CD8-positive, alpha-beta T cell (primary cell): ENCODE measurements at places on chromosomes 12 and 14.

GRCh38 chr12:27143256-27144069 is 61.1 kb upstream of the C12orf71 start:
- DNase-seq: no peak

DNA sequence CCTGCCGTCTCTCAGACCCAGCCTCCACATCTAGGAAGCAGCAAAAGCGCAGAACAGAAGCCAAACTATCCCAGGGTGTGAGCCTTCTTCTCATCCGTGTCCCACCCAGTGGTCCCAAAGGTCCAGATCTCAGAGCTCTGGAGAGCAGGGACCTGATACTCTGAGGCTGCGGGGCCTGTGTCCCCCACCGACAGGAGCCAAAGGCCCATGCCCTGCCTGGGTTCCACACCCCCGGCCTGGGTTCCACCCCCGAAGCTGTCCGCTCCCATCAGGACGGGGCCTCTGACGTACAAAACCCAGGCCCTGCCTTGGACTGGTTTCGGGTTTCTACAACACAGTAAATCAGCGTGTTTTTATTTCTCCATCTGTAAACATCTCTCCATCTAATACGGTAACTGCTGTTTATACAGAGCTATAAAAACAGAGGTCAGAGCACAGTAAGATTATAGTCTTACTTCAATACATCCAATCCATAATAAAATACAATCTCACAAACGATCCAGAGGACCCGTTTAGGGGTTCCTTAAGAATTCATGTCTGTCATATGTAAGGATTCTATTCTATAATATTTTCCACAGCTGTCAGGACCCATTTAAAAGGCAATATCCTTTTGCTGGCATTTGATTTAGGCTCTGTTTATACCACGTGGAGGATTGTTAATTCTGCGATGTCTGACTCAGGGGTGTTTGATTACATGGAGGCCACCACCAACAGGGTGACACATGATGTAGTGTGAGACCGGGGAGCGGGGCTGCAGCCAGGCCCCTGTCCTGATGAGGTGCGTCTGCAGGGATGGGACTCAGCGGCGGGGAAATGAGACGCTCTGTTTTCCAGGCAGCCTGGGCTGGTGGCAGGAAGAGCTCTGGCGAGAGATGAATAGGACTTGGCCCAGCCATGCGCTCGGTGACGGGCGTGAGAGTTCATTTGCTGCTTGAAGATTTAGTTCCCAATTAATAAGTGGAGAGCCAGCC is 110.3 kb downstream of the DICER1 start:
- no peak for DNase-seq

DNA sequence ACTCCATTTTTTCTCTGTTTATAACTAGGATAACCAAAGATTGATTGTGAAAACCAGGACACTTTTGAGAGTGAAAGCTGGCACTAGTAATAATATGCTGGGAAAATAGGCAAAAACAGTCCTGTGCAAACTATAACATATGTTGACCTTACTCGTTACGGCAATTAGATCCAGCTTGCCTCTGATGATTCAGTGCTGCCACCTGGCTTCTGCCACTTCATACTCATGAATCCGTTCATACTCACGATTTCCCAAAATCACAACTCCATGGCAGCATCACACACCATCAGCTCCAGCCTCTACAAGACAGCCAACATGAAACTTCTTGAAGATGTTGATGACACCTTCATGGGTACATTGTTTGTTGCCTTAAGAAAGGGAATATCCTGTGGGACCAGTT is 49.1 kb upstream of the CAND1 start:
- DNase-seq: no peak

DNA sequence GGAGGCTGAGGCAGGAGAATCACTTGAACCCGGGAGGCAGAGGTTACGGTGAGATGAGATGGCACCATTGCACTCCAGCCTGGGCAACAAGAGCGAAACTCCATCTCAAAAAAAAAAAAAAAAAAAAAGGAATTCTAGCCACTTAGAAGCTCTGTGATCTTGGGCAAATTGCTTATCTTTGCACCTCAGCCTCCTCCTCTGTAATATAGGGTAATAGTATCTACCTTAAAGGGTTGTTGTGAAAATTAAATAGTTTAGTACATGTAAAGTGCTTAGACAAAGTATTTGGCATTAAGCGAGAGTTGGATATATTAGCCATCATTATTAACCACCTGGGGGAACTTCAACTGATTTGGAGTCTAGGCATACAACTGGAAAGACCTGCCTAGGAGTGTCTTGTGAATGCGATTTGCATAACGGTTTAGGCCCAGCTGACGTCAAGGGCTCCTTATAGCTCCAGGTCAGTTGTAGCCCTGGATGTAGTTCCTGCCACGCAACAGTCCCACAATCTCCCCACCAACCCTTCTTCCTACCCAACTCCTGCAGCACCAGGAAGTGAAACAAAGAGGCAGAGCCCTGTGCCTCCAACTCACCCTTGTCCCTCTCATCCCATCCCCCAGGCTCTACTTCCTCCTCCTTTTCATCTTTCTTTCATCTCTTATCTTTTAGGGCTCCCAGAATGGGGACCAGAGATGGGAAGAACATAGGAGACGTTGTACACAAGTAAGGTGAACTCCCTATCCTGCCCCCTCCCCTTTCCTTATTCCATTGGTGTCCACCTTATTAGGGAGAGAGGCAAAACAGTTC is 2.1 kb upstream of the IL23A start:
- no peak for DNase-seq

DNA sequence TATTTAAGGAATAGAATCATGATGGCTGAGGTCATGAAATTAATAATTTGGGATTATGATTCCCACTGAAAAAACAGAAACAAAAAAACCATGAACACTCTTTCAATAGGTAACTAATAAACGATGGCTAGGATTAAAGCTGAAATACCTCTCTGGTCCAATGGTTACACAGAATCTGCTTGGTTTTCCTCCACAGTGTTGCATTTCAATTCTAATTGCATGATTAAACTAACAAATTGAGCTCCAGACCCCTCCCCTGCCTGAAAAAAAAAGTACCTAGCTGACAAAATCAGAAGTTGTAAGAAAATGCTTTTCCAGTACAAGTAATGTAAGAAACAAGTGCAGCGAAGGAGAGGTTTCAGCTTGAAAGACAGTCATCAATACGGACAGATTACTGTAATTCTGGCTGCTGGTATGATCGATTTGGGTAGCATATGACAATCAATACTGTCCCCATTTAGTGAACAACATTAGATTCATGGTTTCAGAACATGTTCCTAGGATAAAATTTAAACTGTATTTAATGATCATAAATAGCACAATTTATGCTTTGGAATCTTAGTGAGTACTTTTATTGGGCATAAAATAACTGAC is 32.0 kb downstream of the INSM2 start:
- no peak for DNase-seq

- no peak for DNase-seq
Observed at GRCh38 chr12:131505561-131505960, 205.3 kb upstream of the SFSWAP start.

GRCh38 chr12:21989819-21990412 is 48.7 kb upstream of the ABCC9 start:
- DNase-seq: peak; percentile 4

DNA sequence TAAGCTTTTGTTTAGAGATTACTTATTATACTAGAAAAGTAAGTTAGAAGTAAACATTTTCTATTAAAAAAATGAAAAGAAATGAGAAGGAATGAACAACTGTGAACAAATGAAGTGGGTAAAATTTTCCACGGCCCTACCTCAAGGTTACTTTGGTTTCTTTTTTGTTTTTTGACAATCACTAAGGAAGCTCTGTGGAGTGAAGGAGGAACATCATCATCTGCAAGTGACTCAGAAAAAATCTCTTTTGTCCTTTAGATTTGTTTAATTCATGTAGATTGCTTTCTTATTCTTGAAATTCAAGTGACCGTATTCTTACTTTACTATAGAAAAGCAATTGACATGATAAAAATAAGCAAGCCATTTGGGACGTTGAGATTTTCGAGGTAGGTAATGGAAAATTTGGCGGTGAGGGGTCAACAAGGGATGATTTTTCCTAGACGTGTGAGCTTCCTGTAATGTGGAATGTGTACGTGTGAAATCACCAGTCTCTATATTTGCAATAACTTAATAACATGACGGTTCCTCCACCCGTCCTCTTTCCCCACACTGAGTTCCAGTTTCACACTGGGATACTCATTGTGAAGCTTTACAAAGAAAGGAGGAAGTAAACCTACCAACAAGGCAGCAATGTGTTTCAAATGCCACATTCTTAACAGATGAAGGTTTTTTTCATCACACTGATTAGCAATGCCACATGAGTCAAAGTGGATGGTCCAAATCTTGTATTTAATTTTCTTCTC is 62.3 kb upstream of the EGLN3 start:
- no peak for DNase-seq

DNA sequence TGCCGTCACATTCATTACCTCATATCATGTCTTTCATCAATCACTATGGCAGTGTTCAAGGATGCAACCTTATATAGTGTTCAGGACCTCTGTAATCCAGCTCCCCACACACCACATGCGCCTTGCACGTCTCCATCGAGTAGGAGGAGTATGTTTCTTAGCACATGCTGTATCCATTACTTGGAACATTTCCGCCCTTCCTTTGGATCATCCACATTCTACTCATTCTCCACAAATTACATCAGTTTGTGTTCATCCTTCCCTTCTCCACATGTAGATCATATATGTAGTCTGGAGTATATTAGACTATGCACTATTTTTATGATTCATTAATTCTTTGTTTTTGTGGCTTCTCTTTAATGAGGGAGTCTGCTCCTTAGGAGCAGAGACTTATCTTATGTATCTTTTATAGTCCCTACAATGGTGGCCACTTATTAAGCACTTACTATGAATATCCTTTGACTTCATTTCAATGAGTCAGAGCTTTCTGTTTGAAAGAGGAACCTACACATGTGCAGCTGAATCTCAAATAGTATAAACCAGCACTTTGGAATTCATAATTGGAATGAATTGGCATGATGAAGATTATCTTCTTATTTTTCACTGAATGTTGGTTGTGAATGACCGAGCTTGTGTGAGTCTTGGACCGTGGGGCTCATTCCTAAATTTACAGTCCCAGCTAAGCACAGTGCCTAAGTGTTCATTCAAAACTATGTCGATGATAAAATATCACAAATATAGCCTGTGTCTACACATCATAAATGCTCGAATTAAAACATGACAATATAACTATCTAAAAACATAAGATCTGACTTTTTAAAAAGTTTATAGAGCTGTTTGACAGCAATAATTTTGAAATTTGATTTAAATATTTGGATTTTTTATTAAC is 30.2 kb upstream of the NPAS3 start:
- no peak for DNase-seq

- no peak for DNase-seq
Observed at GRCh38 chr12:96208346-96208745, 14.2 kb downstream of the ELK3 start.

DNA sequence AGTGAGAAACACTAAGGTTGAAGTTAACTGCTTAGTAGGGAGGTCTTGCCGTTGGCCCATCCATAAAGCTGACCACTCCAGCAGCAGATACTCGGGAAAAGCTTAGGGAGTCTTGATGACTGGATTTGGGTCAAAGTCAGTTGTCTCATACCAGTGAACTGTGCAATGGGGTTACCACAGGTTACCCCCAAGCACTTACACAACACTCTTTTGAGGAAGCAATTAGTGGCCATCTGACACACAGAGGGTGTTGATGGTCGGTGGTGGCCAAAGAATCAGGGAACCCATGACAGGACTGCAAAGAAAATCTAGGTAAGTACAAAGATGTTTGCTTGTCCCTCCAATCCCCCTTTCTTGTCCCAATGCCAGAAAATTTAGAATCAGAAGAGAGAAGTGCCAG is 410.2 kb downstream of the APAF1 start:
- DNase-seq: no peak

GRCh38 chr12:15811214-15812127 is 22.3 kb upstream of the EPS8 start:
- no peak for DNase-seq

DNA sequence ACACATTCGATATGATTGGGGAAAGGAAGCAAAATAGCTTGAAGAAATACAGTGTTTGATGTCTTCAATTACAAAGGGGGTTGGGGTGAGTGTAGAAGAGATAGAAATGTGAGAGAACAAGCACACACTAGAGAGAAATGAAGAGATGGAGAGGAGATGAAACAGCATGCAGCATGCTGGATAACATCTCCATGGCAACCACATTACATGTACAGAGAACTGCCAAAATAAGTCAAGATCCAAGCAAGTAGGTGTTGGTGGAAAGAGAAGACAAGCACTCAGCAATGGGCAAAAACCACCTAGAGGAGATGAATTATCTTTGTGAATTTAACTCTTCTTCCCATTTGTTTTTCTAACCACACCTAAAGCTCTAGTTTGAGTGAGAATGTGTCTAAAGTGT is 289.8 kb downstream of the GRIN2B start:
- no peak for DNase-seq

- no peak for DNase-seq
Observed at GRCh38 chr12:43277651-43278540, 274.1 kb downstream of the ADAMTS20 start.

GRCh38 chr14:23570806-23571483 is 3.4 kb upstream of the AP1G2 start:
- DNase-seq: no peak

DNA sequence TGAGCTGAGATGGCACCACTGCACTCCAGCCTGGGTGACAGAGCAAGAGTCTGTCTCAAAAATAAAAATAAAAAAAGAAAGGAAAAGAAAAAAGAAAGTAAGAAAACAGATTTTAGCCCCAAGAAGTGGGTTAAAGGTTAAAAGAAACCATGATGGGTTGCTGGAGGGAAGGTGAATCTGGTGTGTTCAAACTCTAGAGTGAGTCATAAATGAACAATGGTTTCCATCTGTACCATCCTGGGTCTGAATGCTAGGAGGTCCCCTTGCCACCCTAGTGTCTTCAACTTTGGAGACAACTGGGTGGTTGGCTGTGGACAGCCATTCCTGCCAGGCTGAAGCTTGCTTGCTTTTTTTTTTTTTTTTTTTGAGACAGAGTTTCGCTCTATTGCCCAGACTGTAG is 1.6 kb upstream of the RPS26 start:
- no peak for DNase-seq

DNA sequence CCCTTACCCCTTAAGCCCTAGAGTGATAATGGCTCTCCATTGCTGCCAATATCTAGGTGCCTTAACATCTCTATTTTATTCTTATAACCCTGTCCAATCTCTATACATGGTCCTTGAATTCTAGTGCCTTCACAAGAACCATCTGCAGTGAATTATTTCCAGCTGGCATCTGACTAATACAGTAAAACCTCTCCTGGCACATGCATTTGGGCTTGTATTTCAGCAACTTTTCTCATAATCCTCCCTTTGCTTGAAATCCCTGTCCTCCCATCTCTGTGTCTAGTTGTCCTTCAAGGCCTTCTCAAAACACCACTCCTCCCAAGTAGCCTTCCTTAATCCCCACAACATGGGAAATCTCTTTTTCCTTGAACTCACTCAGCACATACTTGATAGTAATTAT is 14.2 kb upstream of the HMGA2 start:
- DNase-seq: no peak
